ENCODE measurements at places on chromosomes 1 and 21.

DNA sequence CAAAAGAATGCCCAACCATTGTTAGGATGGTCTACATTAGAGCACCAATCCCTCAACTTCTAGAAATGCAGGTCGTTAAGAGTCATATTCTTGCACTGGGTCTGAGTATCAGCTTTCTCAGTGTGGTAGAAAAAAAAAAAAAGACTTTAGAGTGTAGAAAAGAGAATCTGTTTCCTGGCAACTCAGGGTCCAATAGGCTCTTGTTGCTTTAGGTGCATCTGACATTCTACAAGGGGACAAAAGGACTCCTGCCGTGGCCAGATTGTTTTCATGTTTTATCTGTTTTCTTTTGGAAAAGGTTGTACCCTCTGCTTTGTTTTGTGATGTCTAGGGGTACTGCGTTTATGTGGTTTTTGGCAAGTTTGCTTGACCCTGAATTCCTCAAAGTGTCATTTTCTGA, 105.4 kb upstream of the KCNK2 start:
- DNase-seq: no peak

GRCh38 chr1:58722414-58722813, 22.6 kb upstream of the MYSM1 start:
- DNase-seq: no peak

GRCh38 chr1:1135339-1136136, 19.6 kb upstream of the C1orf159 start:
- no peak for DNase-seq

GRCh38 chr1:2982615-2983318, 38.5 kb upstream of the ACTRT2 start:
- no peak for DNase-seq

DNA sequence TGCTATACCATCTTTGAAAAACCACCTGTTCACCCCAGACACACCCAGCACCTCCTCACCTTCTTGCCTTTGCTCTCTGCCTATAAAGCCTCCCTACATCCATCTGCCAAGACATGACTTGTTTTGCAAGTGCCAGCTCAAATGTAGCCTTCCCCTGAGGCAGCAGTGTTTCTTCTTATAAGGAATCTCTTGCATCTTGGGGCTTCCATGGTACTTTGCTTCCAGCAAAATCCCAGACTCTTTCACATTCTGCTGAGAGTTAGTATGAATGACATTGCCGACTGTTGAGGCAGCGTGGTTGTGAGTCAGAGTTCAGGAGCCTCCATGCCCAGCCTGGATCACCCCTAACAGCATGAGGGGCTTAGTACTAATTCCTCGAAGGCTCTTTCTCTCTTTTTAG, 217.4 kb upstream of the RUNX1 start:
- DNase-seq: no peak

GRCh38 chr1:3053366-3053980, 15.5 kb upstream of the PRDM16 start:
- no peak for DNase-seq

DNA sequence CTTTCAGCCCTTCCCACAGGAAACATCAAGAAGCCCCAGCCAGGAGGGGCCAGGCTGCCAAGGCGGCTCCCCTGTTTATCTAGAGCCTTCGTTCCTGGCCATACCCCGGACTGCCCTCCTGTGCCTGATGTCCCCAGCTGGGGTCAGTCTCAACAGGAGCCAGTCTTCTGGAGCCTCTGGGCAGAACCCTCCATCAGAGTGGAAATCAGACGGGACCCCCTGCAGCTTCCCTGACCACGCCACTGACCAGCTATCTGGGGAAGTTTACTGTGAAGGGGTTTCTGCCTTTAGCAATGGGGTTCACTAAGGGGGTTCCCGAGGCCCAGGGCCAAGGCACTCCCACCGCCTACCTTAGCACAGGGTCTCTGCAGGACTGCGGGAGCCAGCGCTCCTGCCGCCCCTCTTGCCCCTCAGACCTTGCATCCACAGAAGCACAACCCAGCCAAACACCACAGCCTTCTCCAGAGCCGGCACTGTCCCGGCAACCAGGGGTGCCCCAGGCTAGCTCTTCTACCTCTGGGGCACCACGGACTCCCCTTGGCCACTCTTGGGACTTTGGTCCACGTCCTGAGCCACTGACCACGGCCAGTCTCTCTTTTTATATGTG, 3.5 kb upstream of the MTFR1L start:
- no peak for DNase-seq

GRCh38 chr1:12047120-12047876, 15.8 kb upstream of the TNFRSF8 start:
- peak; percentile 95 for DNase-seq

DNA sequence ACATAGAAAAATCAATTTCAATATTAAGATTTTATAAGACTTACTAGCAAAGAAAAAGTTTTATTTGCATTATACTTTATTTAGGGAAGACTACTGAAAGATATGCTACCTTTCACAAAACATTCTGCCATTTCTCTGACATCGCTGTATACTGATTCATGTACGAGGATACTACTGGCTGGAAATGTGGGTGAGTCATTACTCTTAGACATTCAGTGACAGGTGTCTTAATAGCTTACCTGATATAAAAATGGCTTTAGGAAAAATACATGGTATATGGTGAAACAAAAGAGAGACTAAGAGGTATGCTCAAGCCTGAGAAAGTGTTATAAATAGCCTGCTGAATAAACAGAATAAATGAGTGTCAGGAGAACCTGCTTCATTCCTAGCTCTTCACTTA, 73.0 kb upstream of the EXO1 start:
- DNase-seq: no peak

DNA sequence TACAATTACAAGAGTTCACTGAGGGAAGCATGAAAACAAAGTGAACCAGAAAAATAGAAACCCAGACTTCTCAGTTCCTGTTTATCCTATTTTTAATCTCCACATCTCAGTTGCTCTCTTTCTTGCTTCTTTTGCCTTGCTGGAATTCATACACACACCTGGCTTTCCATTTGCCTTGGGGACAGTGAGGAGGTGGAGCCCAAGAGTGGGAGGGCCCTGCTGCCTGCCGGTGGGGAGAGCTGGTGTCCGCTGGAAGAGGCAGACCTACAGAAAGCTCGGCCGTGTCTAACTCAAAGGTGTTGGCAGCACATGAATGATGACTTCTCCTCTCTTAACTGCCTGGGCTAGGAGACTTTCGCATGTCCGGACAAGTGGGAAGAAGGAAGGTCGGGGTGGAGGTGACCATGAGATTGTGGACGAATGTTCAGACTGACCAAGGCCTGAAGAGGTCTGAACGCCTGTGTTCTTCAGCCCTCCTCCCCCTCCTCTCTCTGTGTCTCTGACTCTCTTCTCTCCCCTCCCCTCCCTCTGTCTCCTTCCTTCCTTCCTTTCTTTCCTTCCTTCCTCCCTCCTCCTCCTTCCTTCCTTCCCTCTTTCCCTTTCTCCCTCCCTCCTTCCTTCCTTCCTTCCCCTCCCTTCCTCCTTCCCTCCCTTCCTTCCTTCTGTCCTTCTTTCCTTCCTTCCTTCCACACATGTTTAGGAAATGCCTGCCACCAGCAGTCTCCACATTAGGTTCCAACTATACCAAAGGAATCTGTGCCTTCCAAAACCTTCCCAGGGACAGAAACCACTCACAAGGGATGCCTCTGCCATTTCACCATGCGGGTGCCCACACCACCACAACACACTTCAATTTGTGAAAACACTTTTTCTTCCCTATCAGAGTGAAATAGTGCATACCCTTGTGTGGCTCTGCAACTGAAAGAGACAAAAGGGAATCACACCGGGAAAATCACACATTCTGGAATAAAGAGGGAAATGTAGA, 157.3 kb upstream of the RUNX1 start:
- DNase-seq: no peak

Data from activated CD4-positive, alpha-beta T cell treated with anti-CD3 and anti-CD28 coated beads, Interleukin-2, Interleukin-4, amounts not matched to agents 100 ng/mL and 50 ng/mL, durations not matched to agents 16 hours and 8 hours (primary cell).